ENCODE measurements at places on chromosomes 3 and 15. TPM values are rescaled to one million over a fixed set of nuclear protein-coding genes. Genes with fewer than 3 reads are reported as not detected.

Gene TGM5
- total RNA-seq: 0.26 TPM

Gene EPHA6
- total RNA-seq: not detected

Gene SCAPER
- 8.0 TPM for total RNA-seq

Gene CCR8
- total RNA-seq: not detected

Gene TMEM212
- total RNA-seq: not detected

Gene PRR20G
- total RNA-seq: not detected

Gene CNTN4
- not detected for total RNA-seq

Gene RBP2
- total RNA-seq: not detected

Gene GABRR3
- not detected for total RNA-seq

Gene ARNT2
- total RNA-seq: 10.4 TPM

Gene SKOR1
- total RNA-seq: 0.17 TPM

Gene GOLGA8T
- total RNA-seq: 0.17 TPM

Gene MCF2L2
- 0.33 TPM for total RNA-seq

Gene EAF2
- 1.9 TPM for total RNA-seq

Gene POC1A
- total RNA-seq: 7.4 TPM

Gene BCL2A1
- 0.33 TPM for total RNA-seq

Gene IL5RA
- not detected for total RNA-seq

Gene GALNT15
- total RNA-seq: 9.1 TPM

Gene SCN10A
- total RNA-seq: under 0.01 TPM

Gene CCR9
- not detected for total RNA-seq

Gene PLA2G4D
- total RNA-seq: not detected

Gene VILL
- total RNA-seq: 7.2 TPM

Gene KLF13
- 33.0 TPM for total RNA-seq

Gene HRH1
- total RNA-seq: 21.6 TPM

Gene MESD
- total RNA-seq: 23.5 TPM

Gene GPR156
- 2.0 TPM for total RNA-seq

Gene CSPG5
- total RNA-seq: 0.26 TPM

Gene C3orf85
- total RNA-seq: not detected

Gene CRABP1
- not detected for total RNA-seq

Gene SLC12A1
- not detected for total RNA-seq

Gene DZIP3
- 13.6 TPM for total RNA-seq
